ENCODE measurements at places on chromosomes 12 and 14.
A peak's percentile ranks its signal among the peaks of the same experiment; 100 is the strongest.

- H3K4me1 ChIP-seq: no peaks in the 10 kb centered on the region
- no peak overlapping the region for H3K27ac ChIP-seq
- peaks cover 91% of the 10 kb centered on the region for H3K36me3 ChIP-seq
- H3K4me3 ChIP-seq: no peak overlapping the region
- no peaks in the 10 kb centered on the region for H3K27me3 ChIP-seq
These were observed 58.4 kb upstream of the SAV1 start for GRCh38 chr14:50726372-50727107.

DNA sequence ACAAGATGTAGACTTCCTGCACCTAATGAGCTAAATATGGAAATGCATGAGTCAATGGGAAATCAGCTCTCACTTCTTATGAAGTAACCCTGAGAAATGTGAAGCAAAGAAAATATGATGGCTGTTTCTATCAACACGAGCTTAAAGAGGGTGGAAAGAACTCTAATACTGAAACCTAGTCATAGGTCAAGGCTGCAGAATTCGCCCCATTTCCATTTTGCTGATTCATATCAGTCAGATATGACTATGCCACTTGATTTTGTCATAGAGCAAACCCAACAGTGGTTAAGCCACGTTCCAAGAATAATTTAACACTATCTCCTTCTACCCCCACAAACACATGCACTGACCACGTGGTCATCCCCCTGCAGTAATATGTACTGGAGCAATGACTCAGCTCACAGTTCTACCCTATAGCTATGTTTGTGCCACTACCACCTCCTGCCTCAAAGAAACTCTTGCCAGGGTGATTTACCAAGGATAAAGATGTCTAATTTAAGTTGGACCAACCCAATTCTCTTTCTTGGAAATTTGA, 157.5 kb downstream of the TMTC3 start:
- H3K4me3 ChIP-seq: no peak overlapping the region
- H3K27me3 ChIP-seq: no peaks in the 10 kb centered on the region
- H3K36me3 ChIP-seq: no peaks in the 10 kb centered on the region

DNA sequence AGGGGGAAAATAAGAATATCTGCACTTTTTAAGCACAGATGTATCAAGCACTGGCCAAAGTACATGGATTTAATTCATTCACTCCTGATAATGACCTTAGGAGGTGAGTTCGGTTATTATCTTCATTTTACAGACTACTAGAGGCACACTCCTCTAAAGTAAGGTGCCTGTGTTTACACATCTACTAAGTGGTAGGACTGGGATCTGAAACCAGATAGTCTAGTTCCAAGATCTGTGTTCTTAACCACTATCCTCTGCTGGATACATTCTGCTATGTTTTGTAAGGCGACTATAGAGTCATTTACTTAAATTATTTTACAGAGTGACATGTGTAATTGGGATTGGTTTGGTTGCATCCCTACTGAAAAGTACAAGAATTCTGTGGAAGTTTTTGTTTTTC, 175.3 kb downstream of the ESR2 start:
- H3K27ac ChIP-seq: no peak overlapping the region
- H3K4me1 ChIP-seq: no peaks in the 10 kb centered on the region
- no peak overlapping the region for H3K4me3 ChIP-seq
- DNase-seq: no peak

- H3K4me3 ChIP-seq: no peak overlapping the region
- no peak overlapping the region for H3K27ac ChIP-seq
- no peaks in the 10 kb centered on the region for H3K4me1 ChIP-seq
These were observed 161.6 kb upstream of the SOX5 start for GRCh38 chr12:24111086-24111485.

DNA sequence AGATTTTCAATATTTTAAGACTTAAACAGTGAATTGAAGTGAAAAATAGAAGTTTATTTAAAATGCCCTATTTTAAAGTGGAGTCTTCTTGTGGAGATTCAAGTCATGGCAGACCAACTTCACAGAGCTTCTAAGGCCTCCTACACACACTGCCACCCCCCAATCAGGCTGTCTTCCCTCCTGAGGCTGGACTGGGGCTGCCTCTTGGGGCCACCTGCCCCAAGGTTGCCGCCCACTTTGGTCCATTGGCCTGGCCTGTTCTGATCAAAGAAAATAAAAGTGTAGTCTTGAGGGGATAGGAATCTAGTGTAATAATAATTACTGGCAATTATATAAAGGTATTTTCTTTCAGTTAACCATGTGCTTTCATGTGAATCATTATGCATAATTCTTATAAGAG, 1.3 kb downstream of the GOLT1B start:
- H3K4me1 ChIP-seq: peaks cover 25% of the 10 kb centered on the region
- no peak for DNase-seq
- no peak overlapping the region for H3K4me3 ChIP-seq
- H3K36me3 ChIP-seq: peaks cover 15% of the 10 kb centered on the region

- no peaks in the 10 kb centered on the region for H3K4me1 ChIP-seq
- no peak overlapping the region for H3K4me3 ChIP-seq
- no peaks in the 10 kb centered on the region for H3K27me3 ChIP-seq
- no peak overlapping the region for H3K27ac ChIP-seq
- DNase-seq: no peak
These were observed 341.2 kb downstream of the C12orf75 start for GRCh38 chr12:105671720-105672119.

DNA sequence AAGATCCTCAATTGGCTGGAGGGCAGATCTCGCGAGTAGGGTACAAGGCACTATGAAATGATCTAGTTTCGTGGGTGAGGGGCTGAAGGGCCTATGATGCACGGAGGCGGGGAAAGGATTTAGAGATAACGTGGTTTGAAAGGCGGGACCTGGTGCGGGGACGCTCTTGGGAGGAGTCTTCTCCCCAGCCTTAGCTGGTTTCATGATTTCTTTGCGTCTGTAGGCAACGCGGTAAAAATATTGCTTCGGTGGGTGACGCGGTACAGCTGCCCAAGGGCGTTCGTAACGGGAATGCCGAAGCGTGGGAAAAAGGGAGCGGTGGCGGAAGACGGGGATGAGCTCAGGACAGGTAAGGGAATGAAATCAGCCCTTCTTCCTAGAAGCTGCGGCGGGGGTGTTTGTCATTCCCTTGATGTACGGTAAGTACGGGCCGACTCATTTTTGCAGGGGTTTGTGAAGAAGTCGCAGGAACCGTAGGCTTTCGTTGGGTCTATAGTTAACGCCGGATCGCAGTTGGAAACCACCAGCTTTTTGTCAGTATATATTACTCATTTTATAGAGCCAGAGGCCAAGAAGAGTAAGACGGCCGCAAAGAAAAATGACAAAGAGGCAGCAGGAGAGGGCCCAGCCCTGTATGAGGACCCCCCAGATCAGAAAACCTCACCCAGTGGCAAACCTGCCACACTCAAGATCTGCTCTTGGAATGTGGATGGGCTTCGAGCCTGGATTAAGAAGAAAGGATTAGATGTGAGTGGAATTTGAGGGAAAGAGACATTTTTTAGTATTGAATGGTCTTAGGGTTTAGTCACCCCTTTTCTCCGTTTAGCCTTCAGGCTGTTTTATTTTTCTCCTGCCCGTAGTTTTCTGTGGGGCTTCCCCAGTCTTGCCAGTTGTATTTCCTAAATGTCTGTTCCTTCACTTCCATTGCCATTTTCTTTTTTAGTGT, 602 bp downstream of the APEX1 start:
- no peak for DNase-seq
- peak overlapping the region; percentile 92 for H3K27ac ChIP-seq
- peak overlapping the region; percentile 66 for H3K4me3 ChIP-seq
- H3K4me1 ChIP-seq: peaks cover 46% of the 10 kb centered on the region

DNA sequence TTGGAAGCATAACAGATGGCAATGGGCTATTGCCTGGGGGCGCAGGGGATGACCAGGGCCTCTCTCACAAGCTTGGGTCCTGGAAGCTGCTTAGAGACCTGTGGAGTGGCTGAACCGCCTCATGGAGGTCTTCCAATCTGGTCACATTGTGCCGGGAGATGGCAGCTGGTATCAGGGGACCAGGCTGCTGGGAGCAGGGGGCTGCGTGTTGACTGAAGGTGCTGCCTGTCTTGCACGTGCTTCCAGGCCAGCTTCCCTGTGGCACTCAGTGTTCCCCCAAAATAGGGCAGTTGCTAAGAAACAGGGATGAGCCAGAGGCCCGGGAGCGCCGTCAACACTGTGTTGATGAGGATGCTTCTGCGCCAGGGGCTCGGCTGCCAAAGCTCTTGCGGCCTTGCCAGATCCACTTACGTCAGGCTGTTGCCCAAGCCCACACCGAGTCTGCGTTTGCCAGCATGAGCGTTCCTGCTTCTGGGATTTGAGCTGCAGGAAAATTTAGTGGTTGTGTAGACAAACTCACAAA, 39.8 kb downstream of the ELK3 start:
- H3K4me3 ChIP-seq: no peak overlapping the region
- no peaks in the 10 kb centered on the region for H3K27me3 ChIP-seq
- peaks cover 55% of the 10 kb centered on the region for H3K4me1 ChIP-seq
- no peak overlapping the region for H3K27ac ChIP-seq
- H3K36me3 ChIP-seq: peaks cover 46% of the 10 kb centered on the region

- H3K4me1 ChIP-seq: no peaks in the 10 kb centered on the region
- DNase-seq: no peak
- no peaks in the 10 kb centered on the region for H3K27me3 ChIP-seq
- H3K36me3 ChIP-seq: no peaks in the 10 kb centered on the region
- H3K27ac ChIP-seq: no peak overlapping the region
These were observed 32.2 kb upstream of the KTN1 start for GRCh38 chr14:55547650-55548315.

DNA sequence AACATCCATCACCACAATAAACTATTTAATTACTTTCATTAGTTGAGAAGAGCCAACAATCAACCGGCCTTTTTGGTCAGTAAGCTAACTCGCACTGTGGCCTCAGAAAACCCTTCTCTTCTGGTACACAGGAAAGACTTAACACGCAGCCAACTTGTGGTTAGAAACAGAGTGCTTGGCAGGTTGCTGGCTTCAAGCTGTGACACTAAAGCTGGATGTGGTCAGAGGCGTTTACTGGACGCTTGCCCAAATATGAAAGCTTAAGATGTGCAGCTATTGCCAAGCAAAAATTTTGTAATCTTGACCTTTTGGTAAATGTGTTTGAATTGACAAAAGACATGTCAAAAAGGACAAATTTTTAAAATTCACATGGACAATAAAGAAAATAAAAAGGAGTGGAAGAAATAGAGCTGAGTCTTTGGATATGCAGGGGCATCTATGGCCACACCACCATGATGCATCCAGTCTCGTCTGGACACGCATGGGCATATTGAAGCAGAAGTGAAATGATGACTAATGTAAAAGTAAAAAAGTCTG, 2.6 kb upstream of the KLRK1 start:
- no peaks in the 10 kb centered on the region for H3K4me1 ChIP-seq
- DNase-seq: no peak
- no peaks in the 10 kb centered on the region for H3K36me3 ChIP-seq
- no peak overlapping the region for H3K27ac ChIP-seq

- no peaks in the 10 kb centered on the region for H3K27me3 ChIP-seq
- no peak for DNase-seq
- peaks cover 10% of the 10 kb centered on the region for H3K4me1 ChIP-seq
- no peak overlapping the region for H3K4me3 ChIP-seq
- no peak overlapping the region for H3K27ac ChIP-seq
These were observed 5.2 kb downstream of the FRS2 start for GRCh38 chr12:69475237-69475975.

GRCh38 chr12:6530576-6531260, 3.6 kb upstream of the GAPDH start:
- H3K27ac ChIP-seq: no peak overlapping the region
- DNase-seq: no peak
- H3K27me3 ChIP-seq: no peaks in the 10 kb centered on the region

- no peak overlapping the region for H3K27ac ChIP-seq
- H3K4me3 ChIP-seq: no peak overlapping the region
- H3K27me3 ChIP-seq: no peaks in the 10 kb centered on the region
- no peak for DNase-seq
- no peaks in the 10 kb centered on the region for H3K4me1 ChIP-seq
- no peaks in the 10 kb centered on the region for H3K36me3 ChIP-seq
These were observed 60.4 kb downstream of the PPP1R36 start for GRCh38 chr14:64610049-64610746.

DNA sequence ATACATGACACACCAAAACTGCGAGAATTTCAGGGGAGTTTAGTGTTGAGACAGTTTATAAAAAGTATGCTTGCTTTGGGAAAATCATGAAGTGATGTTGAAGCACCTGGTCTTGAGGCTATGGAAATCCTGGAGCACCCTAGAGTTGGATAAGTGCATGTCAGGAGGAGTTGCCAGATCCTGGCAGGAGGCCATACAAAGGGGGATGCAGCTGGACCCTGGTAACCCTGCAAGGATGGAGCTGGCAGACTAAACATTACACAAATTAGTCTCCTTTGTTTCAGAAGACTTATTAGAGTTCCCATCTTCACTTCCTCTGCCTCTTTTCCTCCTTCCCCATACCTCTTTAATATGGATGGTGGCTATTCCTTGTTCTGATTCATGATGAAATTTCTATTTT, 907.0 kb downstream of the BCL11B start:
- no peaks in the 10 kb centered on the region for H3K27me3 ChIP-seq
- no peak overlapping the region for H3K27ac ChIP-seq
- peaks cover 14% of the 10 kb centered on the region for H3K4me1 ChIP-seq
- no peak for DNase-seq
- no peaks in the 10 kb centered on the region for H3K36me3 ChIP-seq

DNA sequence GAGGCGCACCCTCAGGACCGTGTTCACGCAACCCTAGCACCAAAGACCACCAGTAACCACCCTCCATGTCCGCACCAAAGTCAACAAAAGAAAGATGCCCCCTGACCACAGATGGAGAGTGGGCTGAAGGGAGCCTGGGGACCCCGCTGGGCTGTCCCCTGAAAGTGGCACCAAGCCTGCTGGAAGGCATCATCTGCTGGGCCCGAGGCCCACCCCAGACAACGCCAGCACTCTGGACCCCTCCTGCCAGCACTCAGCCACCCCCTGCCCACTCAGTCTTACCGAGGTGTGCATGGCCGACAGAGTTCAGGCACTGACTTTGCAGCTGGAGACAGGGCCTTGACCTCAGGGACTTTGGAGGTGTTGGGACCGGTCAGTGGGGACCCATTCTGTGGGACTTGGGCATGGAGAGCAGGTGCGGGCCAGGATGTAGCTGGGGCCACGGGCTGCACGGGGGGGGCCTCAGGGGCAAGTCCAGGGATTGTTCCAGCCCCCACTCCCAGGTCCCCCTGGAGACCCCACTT, 34.4 kb upstream of the TMEM179 start:
- peaks cover 6% of the 10 kb centered on the region for H3K27me3 ChIP-seq
- H3K4me3 ChIP-seq: no peak overlapping the region
- peaks cover 6% of the 10 kb centered on the region for H3K4me1 ChIP-seq
- H3K36me3 ChIP-seq: no peaks in the 10 kb centered on the region
- H3K27ac ChIP-seq: no peak overlapping the region
- DNase-seq: no peak

DNA sequence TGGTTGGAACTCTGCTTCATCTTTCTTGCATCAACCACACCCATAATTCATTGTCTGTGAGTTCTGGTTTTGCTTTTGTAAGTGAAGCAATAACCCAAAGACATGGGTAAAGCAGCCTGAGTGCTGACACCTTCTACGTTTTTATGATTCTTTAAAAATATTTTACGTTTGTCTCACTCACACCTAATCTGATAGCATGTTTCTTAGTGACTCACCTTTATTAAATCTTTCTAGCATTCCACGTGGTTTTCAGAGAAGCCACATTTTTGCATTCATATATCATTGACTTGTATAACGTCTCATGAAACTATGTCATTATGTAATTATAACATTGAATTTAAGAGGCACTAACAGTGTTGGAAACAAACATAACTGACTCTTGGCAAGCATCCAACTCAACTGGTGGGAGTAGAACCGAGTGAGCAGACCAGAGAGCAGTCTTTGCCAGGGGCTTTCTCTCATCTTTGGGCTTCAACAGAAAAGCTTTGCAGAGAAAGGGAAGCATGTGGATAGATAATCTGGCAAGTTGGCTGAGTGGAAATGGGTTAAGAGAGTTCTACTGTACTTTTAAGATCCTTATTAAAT, 118.8 kb downstream of the TPH2 start:
- no peaks in the 10 kb centered on the region for H3K36me3 ChIP-seq
- no peak for DNase-seq
- H3K4me1 ChIP-seq: no peaks in the 10 kb centered on the region
- no peak overlapping the region for H3K27ac ChIP-seq
- no peak overlapping the region for H3K4me3 ChIP-seq
